ENCODE measurements at places on chromosomes 7 and 10. TPM values are rescaled to one million over a fixed set of nuclear protein-coding genes. Genes with fewer than 3 reads are reported as not detected.
A peak's percentile ranks its signal among the peaks of the same experiment; 100 is the strongest.

DNA sequence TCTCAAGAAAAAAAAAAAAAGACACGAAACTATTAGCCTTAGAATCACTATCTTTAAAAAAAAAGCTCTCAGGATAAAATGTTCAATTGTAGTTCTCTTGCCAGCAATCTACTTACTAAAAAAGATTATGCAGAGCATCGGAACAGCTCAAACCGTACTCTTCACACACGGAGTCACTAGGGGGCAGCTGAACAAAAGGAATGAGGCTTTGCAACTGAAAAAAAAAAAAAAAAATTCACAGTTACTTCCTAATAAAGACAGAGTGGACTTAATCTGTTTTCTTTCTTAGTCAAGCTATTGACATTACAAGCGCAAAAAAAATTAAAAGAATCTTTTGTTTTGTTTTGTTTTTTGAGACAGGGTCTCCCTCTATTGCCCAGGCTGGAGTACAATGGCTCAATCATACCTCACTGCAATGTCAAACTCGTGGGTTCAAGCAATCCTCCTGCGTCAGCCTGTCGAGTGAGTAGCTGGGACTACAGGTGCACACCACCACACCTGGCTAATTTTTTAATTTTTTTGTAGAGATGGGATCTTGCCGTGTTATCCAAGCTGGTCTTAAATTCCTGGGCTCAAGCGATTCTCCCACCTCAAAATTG lies 11.5 kb downstream of the PMS2 start:
- DNase-seq, result peak; percentile 86

- DNase-seq, result no peak
These were observed 2.5 kb downstream of the ADAMTS14 start for GRCh38 chr10:70674560-70675495.

COL17A1 gene
- 50.7 TPM for polyA plus RNA-seq

CNTNAP2 gene
- polyA plus RNA-seq, result 0.31 TPM

DNA sequence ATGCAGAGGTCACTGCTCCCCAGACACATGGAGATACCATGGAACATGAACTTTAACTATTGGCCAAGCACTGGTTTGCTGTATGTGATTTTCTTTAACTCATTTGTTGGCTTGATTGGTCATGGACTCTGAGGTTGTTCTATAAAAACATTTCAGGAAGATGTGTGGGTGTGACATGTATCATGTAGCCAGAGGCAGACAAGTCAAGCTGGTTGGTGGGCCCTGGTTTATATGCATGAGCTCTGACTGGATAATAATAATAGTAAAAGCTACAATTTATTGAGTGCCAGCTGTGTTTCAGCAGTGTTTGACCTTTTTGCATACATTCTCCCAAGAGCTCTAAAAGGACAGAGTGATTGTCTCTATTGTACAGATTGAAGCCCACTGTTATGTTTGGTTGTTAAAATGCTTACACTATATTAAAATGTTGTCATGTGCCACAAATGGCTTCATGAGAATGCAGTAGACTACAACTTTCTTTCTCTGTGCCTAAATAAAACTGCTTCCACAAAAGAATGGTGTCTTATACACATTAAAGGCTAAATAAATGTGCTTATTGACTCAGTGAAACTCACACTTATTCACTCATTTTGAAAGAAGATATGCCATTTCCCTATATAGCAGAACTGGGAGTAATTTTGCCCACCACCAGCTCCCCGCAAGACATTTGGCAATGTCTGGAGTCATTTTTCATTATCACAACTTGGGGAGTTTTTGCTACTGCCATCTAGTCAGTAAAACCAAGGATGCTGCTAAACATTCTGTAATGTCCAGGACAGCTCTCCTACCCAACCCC lies 243.6 kb upstream of the NFE2L3 start:
- DNase-seq, result no peak

- DNase-seq, result no peak
These were observed 38.4 kb downstream of the ANK3 start for GRCh38 chr10:60351191-60351853.

DNA sequence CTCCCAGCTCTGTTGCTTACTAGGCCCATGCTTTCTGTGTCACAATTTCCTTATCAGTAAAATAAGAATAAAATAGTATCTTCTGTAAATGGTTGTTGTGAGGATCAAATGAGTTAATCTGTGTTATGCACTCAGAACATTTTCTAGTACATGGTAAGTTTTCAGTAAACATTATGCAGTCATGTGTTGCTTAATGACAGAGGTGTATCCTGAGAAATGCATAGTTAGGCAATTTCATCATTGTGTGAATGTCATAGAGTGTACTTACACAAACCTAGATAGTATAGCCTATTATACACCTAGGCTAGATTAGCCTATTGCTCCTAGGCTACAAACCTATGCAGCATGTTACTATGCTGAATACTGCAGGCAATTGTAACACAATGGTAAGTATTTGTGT lies 4.4 kb downstream of the PTTG1IP2 start:
- no peak for DNase-seq

- DNase-seq, result peak; percentile 64
These were observed 3.6 kb downstream of the NXPH1 start for GRCh38 chr7:8436965-8437364.
